ENCODE measurements at places on chromosomes 11 and 22.

DNA sequence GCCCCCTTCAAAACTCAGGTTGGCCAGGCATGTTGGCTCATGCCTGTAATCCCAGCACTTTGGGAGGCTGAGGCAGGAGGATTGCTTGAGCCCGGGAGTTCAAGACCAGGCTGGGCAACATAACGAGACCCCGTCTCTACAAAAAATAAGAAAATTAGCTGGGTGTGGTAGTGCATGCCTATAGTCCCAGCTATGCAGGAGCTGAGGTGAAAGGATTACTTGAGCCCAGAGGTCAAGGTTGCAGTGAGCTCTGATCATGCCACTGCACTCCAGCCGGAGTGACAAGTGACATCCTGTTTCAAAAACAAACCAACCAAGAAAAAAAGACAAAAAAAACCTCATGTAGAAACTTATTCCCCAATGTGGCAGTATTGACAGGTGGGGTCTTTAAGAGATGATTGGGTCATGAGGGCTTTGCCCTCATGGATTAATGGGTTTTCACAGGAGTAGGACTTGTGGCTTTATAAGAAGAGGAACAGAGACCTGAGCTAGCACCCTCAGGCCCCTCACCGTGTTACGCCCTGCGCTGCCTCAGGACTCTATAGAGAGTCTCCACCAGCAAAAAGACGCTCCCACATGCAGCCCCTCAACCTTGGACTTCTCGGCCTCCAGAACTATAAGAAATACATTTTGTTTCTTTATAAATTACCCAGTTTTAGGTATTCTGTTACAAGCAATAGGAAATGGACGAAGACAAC lies 22.3 kb downstream of the LAYN start:
- DNase-seq: no peak

DNA sequence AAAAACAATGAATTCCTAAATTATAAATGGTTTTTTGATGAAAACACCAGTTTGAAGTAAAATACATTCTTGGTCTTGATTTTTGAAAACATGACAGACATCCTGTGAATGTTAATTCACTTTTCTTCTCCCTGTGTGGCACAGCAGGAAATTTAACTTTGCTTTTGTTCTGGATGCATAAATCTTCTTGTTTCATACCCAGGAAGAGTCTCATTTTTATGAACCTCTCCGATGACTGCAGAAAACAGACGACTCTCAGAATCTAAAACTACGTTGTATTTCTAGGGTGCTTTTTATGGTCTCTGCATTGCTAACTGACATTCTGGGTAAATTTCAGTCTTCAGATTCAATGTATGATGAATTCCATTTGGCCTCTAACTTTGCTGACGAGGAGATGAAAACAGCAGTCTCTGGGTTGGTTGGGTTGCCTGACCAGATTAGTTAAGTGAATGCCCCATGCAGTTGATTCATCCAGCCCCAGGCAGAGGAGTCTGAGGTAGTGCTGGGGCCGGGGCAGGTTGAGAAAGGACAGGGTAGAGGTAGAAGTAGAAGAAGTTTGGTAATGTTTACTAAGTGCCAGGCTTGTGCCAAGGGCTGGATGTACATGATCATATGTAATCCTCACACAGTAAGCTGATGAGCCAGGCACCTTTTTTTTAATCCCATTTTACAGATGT lies 20.1 kb downstream of the TCP11L1 start:
- DNase-seq: no peak

- DNase-seq: no peak
Measured at GRCh38 chr11:29005401-29005980, 897.3 kb downstream of the METTL15 start.

GRCh38 chr11:27188696-27189095 lies 148.1 kb downstream of the BBOX1 start:
- no peak for DNase-seq

GRCh38 chr11:126048197-126048596 lies 14.5 kb downstream of the CDON start:
- DNase-seq: no peak

GRCh38 chr22:49532869-49533802 lies 294.5 kb downstream of the BRD1 start:
- no peak for DNase-seq

DNA sequence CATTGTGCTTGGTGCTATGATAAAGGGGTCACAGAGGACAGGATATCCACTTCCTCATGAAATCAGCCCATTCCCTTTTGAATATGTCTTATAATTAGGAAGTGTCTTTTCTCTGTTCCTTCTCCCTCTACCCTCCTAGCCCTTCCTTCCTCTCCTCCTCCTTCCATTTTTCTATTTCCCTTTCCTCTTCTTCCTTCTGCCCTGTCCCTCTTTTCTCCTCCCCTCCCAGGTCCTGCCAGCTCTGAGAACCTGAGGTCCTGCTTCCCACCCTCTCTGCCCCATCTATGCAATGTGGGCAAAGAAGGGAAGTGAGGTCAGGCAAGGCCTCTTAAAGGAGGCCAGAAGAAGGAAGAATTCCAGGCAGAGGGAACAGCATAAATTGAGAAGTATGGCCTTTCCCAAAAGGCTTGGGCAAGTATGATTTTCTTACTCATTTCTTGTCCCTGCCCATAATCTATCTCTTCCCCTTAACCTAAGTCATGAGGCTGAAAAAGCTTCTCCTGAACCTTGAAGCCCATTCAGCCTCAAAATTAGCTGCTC lies 7.7 kb upstream of the UBASH3B start:
- DNase-seq: no peak

GRCh38 chr11:3225826-3226750 lies 6.1 kb downstream of the MRGPRE start:
- DNase-seq: peak; percentile 18

- no peak for DNase-seq
Measured at GRCh38 chr22:46635756-46636155, 15.6 kb downstream of the GRAMD4 start.

DNA sequence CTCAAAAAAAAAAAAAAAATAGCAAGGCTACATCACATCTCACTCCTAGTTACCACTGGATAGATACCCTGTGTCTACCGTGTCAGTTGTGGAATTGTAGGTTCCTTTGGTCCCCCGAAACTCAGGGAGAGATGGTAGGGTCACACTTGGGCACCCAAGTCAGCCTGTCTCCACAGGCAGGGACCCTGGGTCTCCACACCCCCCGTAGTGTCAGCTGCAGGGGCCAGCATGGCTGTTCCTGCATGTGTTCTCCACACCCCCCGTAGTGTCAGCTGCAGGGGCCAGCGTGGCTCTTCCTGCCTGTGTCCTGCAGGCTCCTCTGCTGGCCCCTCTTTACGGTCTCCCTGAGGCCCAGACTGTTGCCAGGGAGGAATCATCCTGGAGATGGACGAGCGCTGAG lies 282.1 kb downstream of the BRD1 start:
- DNase-seq: no peak

DNA sequence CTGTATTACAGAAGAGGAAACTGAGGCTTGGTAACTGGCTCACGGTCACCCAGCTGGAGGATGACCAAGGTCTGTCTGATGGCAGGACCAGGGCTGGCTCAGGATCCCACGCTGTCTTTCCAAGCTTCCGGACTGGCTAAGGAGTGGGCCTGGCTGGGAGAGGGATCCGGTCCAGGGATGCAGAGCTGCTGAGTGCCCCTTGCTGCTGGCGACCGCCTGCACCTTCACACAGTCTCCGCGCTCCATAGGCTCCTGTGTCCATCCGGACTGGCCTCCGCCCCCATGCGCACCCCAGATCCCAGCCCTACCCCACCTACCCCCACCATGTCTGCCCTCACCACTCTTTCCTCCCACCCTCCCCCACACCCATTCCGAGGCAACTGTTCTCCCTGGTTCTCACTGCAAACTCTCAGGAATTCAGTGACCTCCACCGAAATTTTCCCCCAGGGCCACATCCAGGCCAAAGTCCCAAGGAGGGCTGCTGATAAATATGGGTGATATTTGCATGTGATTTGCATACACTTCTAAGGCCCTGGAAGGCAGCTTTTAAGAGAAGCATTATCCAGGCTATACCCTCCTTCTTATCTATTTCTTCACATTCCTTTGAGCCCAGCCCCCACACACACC lies 48.5 kb upstream of the SLC35C1 start:
- DNase-seq: no peak

DNA sequence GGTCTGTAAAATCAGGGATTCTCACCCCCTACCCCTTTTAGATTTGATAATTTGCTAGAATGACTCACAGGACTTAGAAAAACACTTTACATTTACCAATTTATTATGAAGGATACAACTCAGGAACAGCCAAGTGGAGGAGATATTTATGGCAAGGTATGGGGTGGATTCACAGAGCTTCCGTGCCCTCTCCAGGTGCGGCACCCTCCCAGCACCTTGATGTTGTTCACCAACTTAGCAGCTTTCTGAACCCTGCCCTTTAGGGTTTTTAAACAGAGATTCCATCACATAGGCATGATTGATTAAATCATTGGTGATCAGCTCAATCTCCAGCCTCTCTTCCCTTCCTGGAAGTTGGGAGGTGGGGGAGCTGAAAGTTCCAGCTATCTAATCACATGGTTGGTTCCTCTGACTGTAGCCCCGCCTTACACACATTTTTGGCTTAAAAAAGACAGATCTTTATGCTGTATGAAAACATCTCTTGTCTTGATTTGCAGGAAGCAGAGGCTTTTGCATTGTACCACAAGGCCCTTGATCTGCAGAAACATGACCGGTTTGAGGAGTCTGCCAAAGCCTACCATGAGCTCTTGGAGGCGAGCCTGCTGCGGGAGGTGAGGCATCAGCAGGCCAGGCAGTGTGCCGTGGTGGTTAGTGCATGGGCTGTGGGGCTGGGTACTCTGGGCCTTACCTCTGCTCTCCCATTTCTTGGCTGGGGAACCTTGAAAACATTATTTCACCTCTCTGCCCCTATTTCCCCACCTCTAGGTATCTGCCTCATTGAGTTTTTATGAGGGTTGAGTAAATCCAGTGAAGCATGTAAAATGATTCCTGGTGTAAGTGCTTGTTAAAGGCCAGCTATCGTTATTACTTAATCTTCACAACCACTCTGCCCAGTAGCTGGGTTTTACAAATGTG lies 27.0 kb downstream of the CABIN1 start:
- DNase-seq: no peak

DNA sequence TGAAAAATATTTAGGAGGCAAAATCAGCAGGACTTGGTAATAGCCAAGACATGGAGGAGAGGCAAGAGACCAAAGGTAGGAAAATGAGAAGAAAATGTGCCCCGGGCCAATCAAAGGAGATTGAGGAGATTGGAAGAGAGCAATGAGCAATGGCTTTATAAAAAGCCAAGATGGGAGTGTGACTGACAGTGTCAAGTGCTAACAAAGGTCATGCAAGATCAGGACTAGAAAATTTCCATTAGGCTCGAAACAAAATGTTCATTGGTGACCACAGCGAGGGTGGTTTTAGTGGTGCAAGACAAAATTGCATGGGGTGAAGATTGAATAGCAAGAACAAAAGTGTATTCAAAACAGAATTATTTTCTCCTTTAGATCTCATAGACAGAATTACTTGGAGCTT lies 45.2 kb upstream of the TBCEL start:
- DNase-seq: no peak

- no peak for DNase-seq
Measured at GRCh38 chr22:48534395-48534958, 1293.2 kb downstream of the BRD1 start.

- DNase-seq: no peak
Measured at GRCh38 chr11:116680349-116681125, 92.2 kb downstream of the BUD13 start.

- no peak for DNase-seq
Measured at GRCh38 chr11:7967097-7967496, 1.9 kb upstream of the NLRP10 start.

- DNase-seq: no peak
Measured at GRCh38 chr22:39728236-39728860, 157.8 kb downstream of the CACNA1I start.

DNA sequence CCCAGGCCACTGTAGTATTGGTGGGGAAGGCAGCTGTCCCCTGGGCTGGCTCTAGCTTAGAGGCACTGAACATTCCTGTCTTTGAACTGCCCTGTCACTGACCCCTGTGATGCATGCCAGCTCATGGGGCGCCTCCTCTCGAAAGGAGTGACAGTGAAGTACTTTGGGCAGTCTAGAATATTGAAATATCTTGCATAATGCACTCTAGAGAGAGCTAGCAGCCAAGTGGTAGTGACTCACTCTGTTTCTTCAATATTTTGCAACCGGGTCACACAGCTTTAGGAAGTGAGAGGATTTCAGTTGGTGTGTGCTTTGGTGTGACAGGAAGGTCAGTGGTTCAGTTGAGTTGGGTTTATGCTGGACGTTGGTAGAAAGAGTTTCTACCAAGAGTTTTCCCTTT lies 35.5 kb upstream of the ST14 start:
- no peak for DNase-seq

GRCh38 chr11:75743711-75744563 lies 24.6 kb upstream of the DGAT2 start:
- DNase-seq: no peak

- DNase-seq: no peak
Measured at GRCh38 chr11:796565-797295, 1.4 kb downstream of the SLC25A22 start.

GRCh38 chr22:49024775-49025440 lies 802.8 kb downstream of the BRD1 start:
- no peak for DNase-seq

- no peak for DNase-seq
Measured at GRCh38 chr11:2671748-2672147, 28.0 kb downstream of the KCNQ1OT1 start.

- DNase-seq: no peak
Measured at GRCh38 chr11:17010851-17011420, 3.3 kb downstream of the PLEKHA7 start.

GRCh38 chr11:101914341-101914737 lies 471 bp upstream of the CEP126 start:
- peak; percentile 5 for DNase-seq

GRCh38 chr11:12785901-12786300 lies 111.7 kb downstream of the TEAD1 start:
- DNase-seq: no peak

DNA sequence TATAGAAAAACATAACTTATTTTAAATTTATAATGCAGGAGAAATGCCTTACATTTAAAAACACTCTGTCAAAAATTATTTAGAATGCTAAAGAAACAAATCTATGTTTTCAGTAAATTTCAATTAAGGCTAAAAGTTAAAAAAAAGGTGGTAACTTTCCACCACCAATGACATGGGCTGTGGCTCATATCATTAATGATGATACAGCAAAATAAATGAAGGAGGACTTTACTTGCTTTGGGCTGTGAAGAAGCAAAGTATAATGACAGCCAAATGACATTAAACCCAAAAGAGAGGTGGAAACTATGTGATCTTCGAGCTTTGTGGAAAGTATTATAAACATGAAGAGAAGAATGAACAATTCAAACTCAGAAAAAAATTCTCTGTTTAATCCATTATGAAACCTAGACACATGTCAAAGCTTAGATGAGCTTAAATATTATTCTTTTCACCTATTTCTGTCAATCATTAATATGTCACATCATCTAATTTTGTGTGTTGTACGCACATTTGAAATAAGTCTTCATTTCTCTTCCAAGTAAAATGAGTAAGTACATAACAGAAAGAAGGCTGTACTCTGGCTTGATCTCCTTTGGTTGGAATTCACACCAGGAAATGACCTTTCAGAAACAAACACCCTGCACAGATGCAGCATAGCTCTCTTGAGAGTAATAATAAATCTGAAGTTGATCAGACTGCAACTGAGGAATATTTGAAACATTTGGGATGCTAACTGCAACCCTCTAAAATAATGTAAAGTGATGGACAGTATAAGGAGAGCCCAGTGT lies 265.8 kb downstream of the TTC28 start:
- no peak for DNase-seq

All from globus pallidus (tissue), 1 donor.